Esophagus muscularis mucosa (tissue), 4 donors: ENCODE measurements at places on chromosomes 6 and 20. TPM values are rescaled to one million over a fixed set of nuclear protein-coding genes. Genes with fewer than 3 reads are reported as not detected.

GRCh38 chr6:168188369-168189199 is 109.6 kb upstream of the FRMD1 start:
- no peak overlapping the region for H3K27ac ChIP-seq
- H3K27me3 ChIP-seq, result peaks cover 30% of the 10 kb centered on the region

Gene CD83
- 2.1 TPM for total RNA-seq

Gene SLC35D3
- total RNA-seq, result 0.42 TPM

GRCh38 chr20:58048096-58048702 is 180.3 kb downstream of the ANKRD60 start:
- H3K4me3 ChIP-seq, result no peak overlapping the region
- H3K4me1 ChIP-seq, result peaks cover 15% of the 10 kb centered on the region
- no peak overlapping the region for H3K27ac ChIP-seq
- no peaks in the 10 kb centered on the region for H3K36me3 ChIP-seq
- no peaks in the 10 kb centered on the region for H3K27me3 ChIP-seq

Gene COL10A1
- total RNA-seq, result not detected

DNA sequence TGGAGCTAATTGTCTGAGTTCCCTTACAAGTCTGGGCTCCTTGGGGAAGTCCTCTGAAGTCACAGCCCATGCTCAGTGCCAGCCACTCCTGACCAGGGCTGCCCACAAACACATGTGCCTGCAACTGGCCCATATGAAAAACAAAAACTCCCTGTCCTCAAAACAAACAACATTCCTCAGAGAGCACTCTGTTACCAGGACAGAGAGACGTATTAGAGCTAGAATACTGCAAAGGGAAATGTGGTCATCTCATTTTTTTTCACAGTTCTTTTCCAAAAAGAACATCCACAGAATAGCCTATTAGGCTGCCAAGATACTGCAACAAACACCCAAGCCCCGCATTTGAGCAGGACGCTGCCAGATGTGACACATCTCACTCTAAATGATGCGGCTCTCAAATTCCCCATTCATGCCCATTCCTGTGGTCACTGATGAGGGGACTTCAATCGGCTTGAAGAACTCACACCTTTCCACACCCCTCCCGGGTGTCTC is 71.1 kb downstream of the SLC22A23 start:
- peak overlapping the region; percentile 45 for H3K27ac ChIP-seq
- peaks cover 37% of the 10 kb centered on the region for H3K4me1 ChIP-seq
- no peak overlapping the region for H3K4me3 ChIP-seq
- no peak for DNase-seq
- H3K27me3 ChIP-seq, result no peaks in the 10 kb centered on the region

Gene SLC2A10
- total RNA-seq, result 12.0 TPM

Gene PLAGL2
- total RNA-seq, result 5.4 TPM

DNA sequence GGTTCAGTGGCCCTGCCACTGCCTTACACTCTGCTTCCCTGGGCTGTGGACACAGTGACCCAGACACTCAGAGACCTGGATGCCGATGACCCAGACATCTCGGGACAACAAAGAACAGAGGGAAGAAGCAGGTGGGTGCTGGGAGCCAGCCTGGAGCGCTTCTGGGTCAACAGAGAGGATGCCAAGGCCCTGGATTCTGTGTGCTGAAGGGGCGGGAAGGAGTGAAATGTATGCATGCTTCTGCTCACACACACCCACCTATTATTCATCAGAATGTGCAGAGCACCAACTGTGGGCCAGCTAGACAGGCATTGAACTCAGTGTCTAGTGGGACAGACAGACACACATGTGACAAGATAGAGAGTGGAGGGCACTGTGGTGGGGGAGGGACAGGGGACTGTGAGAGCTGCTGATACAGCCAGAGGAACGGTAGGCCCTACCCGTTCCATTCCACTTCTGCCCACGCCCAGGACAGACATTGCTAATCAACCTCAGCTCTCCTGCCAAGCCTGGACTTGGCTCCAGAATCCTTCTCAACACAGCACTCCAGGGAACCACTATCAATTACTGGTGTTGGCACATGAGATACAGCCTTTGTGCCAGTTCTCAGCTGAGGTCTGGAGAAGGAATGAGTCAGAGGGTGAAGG is 20.2 kb downstream of the KCNK15 start:
- peaks cover 46% of the 10 kb centered on the region for H3K27me3 ChIP-seq
- no peaks in the 10 kb centered on the region for H3K36me3 ChIP-seq
- no peak overlapping the region for H3K4me3 ChIP-seq
- peaks cover 11% of the 10 kb centered on the region for H3K4me1 ChIP-seq
- no peak overlapping the region for H3K27ac ChIP-seq
- no peak for DNase-seq

GRCh38 chr6:16800942-16801341 is 39.7 kb upstream of the ATXN1 start:
- H3K27ac ChIP-seq, result no peak overlapping the region
- no peaks in the 10 kb centered on the region for H3K27me3 ChIP-seq
- DNase-seq, result no peak
- H3K4me1 ChIP-seq, result peaks cover 49% of the 10 kb centered on the region

Gene C2
- total RNA-seq, result 10.8 TPM

DNA sequence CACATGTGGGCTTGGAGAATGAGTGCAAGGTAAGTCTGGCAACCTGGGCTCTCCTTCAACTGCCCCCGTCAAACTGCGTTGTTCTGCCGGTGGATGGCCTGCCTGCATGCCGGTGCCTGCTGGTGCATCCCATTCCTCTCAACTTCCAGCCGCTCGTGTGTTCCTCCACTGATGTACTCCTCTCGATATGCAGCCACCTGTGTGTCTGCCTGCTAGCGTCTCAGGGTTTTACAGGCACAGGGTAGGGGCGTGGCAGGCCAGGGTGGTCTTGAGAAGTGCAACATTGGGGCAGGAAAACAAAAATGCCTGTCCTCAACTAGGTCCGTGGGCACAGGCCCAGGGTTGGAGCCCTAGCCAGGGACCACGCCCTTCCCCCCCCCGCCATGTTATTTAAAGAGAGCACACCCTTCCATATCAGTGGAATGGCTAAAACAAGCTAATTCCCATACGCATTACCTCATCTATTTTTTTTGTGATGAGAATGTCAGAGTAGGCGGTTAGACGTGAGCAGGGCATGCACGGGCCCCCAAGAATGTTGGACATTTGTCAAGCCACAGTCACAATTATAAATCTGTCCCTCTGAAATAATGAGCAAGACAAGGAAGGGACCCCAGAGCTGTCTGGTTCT is 33.2 kb downstream of the SERPINB6 start:
- peaks cover 7% of the 10 kb centered on the region for H3K4me1 ChIP-seq
- H3K27ac ChIP-seq, result no peak overlapping the region
- no peaks in the 10 kb centered on the region for H3K27me3 ChIP-seq
- no peak for DNase-seq
- no peaks in the 10 kb centered on the region for H3K36me3 ChIP-seq

GRCh38 chr6:7106215-7106751 is 1.5 kb upstream of the RREB1 start:
- H3K4me3 ChIP-seq, result peak overlapping the region; percentile 78
- no peaks in the 10 kb centered on the region for H3K27me3 ChIP-seq
- no peak for DNase-seq
- peak overlapping the region; percentile 95 for H3K27ac ChIP-seq
- no peaks in the 10 kb centered on the region for H3K36me3 ChIP-seq

GRCh38 chr6:56647172-56647762 is 4.6 kb upstream of the DST start:
- H3K27me3 ChIP-seq, result no peaks in the 10 kb centered on the region
- DNase-seq, result no peak
- H3K4me3 ChIP-seq, result no peak overlapping the region
- H3K27ac ChIP-seq, result no peak overlapping the region
- no peaks in the 10 kb centered on the region for H3K36me3 ChIP-seq
- H3K4me1 ChIP-seq, result peaks cover 46% of the 10 kb centered on the region
